ENCODE measurements at places on chromosomes 12 and 14.

DNA sequence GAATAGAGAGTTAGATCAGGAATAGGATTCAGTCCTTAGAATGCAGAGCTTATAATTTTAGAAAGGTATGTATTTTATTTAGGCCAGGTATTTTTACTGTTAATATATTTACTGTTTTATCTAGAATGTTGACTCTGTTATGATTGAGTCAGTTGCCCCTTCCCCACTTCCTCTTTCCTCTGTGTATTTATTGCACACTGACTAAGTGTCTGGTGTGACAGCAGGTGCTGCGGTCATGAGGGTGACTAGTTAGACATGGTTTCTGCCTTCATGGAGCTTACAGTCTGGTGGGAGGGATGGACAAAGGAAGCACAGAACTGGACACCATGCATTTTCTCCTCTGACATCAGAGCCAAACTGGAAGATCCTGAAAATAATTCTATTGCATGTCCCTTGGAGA, 159.8 kb downstream of the CACNA1C start:
- no peak overlapping the region for H3K27ac ChIP-seq
- no peaks in the 10 kb centered on the region for H3K36me3 ChIP-seq
- DNase-seq: no peak
- H3K4me3 ChIP-seq: no peak overlapping the region
- peaks cover 7% of the 10 kb centered on the region for H3K27me3 ChIP-seq

DNA sequence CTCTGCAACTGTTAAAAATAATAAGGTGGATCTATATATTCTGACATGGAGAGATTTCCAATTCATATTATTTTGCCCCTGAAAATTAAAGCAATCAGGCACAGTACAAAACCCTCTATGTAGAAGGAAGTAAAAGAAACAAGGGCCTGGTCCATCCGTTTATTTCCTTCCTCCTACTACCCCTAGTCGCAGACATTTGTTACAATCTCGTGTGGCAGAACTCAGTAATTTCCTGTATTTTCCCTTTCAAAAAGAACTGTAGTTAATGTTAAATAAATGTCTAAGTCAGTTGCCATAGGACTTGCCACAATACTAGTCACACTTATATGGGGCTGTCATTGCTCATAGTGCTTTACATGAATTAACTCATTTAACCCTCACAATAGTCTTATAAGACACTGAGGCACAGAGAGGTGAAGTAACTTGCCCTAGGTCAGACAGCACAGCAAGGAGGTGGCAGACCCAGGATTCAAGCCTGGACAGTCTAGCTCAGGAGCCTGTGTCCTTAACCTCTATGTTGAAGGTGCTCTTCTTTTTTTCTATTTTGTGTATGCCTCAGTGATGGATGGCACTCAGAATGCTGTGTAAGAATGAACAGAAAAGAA, 24.2 kb downstream of the NINJ2 start:
- no peak for DNase-seq
- H3K4me3 ChIP-seq: no peak overlapping the region
- no peaks in the 10 kb centered on the region for H3K27me3 ChIP-seq
- peaks cover 46% of the 10 kb centered on the region for H3K4me1 ChIP-seq
- H3K27ac ChIP-seq: peak overlapping the region; percentile 34

- H3K27me3 ChIP-seq: no peaks in the 10 kb centered on the region
- peaks cover 28% of the 10 kb centered on the region for H3K4me1 ChIP-seq
- H3K27ac ChIP-seq: peak overlapping the region; percentile 8
- peaks cover 27% of the 10 kb centered on the region for H3K36me3 ChIP-seq
- peak; percentile 67 for DNase-seq
- H3K4me3 ChIP-seq: no peak overlapping the region
Measured at GRCh38 chr14:99415496-99416281, 65.0 kb downstream of the SETD3 start.

GRCh38 chr12:88549929-88550328, 30.3 kb downstream of the KITLG start:
- DNase-seq: no peak
- no peaks in the 10 kb centered on the region for H3K4me1 ChIP-seq
- H3K27me3 ChIP-seq: no peaks in the 10 kb centered on the region
- H3K36me3 ChIP-seq: no peaks in the 10 kb centered on the region
- H3K27ac ChIP-seq: no peak overlapping the region

- H3K27me3 ChIP-seq: no peaks in the 10 kb centered on the region
- peaks cover 38% of the 10 kb centered on the region for H3K36me3 ChIP-seq
- peaks cover 70% of the 10 kb centered on the region for H3K4me1 ChIP-seq
- peak overlapping the region; percentile 92 for H3K4me3 ChIP-seq
Measured at GRCh38 chr12:56629459-56630179, 507 bp downstream of the BAZ2A start.
